ENCODE measurements at places on chromosomes 6 and 20.
A peak's percentile ranks its signal among the peaks of the same experiment; 100 is the strongest.

GRCh38 chr6:73177221-73177944 lies 47.9 kb downstream of the KHDC1L start:
- no peak for DNase-seq

DNA sequence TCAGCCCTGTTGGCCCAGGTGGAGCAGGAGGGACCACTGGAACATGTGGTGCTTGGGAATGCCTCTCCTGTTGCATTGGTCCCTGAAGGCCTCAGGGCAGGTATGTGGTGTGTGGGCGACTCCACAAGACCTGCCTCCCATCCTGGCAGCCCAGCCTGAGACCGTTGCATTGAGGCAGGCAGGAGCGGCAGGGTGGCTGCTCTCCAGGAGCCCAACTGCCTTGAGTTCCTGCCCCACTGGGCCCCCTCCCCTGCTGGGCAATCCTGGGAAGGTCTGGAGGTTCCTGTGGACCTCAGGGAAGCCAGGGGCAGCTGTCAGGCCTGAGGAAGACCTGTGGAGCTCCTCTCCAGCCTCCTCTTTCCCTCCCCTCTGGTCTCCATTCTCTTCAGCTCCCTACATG lies 19.8 kb downstream of the MAVS start:
- no peak for DNase-seq

DNA sequence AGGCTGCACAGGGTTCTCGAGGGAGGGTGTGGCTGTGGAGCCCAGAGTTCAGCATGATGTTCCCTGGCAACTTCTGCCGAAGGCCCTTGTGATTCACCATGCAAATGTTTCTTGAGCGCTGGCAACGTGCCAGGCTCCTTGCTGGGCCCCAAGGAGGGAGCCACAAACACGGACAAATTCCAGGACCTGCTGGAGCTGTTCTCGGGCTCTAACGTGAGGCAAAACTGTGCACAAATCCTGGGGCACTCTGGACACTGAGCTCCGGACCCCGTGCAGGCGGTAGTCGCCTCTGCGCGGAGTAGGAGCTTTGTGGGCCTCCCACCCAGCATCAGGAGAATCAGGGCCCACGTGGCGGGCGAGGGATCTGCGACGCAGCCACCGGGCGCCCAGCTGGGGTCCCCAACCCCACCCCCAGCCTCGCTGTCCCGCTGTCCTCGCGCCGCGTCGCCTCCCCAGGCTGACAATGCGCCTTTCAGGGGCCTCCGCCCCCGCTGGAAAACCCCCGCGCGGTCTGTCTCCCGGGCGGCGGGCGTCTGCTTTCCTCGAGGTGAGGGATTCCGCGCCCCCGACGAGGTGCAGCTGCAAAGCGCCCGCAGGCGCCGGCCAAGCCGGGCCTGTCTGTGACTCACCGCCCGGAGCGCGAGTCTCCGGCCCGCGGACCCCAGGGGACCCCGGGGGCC lies 31.7 kb upstream of the SCUBE3 start:
- DNase-seq = peak; percentile 50

DNA sequence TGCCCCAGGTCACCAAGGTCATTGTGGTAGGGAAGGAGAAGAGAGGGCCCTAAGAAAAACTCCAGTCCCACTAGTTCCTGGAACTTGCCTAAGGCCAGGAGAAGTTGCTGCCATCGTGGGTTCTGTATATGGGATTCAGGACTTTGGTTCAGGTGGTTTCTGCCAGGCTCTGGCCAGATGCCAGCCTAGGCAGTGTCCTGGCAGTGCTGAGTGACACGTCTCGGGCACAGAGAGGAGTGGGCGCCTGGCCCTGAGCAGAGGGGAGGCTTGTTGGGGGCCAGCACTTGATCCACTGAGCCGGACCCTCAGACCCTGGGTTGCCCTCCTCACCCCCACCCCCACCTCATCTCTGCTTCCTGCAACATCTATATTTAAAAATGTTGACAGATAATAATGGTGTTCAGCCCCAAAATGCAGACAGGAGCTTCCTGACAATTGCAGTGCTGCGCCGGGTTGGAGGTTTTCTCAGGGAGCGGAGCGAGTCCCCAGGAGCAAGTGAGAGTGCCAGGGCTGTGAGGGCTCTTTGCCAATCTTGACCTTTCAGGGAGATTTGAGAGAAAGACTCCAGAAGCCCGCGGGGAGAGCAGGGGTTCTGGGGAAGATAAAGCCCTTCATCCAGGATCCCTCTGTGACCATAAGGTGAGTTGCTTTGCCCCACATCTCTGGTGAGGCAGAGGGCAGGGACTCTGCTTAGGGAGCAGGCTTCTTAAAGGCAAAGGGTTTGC lies 71.9 kb downstream of the PHACTR3 start:
- no peak for DNase-seq

GRCh38 chr6:47161176-47161687 lies 119.1 kb upstream of the ADGRF1 start:
- DNase-seq = no peak

DNA sequence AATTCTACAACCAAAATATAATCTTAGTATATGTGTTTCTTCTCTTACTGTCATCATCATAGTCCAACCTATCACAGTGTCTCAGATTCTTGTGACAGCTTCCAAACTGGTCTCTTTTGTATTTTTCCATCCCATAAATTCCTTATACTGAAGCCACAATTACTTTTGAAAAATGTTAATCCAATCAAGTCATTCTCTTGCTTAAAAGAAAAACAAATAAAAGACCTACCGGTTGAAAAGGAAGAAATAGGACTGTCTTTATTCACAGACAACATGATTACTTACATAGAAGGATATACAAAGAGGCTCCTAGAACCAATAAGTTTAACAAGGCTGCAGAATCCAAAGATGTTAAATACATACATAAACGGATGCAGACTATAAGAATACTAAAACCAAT lies 339.9 kb downstream of the RNGTT start:
- DNase-seq = no peak

- DNase-seq = no peak
Measured at GRCh38 chr6:110520992-110521543, 44.7 kb upstream of the SLC22A16 start.

DNA sequence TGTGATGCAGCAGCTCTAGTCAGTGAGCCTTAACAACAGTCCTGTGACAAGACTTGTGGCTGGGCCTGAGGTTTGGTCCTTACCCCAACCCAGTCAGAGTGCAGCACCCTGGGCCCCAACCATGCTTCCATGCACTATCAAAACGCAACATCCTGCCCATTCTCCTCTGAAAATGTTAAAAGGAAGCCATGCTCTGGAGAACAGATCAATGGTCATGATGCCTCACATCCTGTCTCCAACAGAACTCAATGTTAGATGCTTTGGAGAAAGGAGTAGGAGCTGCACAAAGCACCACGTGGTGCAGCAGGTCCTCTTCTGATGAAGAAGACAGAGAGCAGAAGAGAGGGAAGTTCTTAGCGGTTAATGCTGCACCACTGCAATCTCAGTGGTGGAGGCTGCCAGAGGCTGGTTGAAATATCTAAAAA lies 41.9 kb downstream of the TRAM2 start:
- DNase-seq = no peak

DNA sequence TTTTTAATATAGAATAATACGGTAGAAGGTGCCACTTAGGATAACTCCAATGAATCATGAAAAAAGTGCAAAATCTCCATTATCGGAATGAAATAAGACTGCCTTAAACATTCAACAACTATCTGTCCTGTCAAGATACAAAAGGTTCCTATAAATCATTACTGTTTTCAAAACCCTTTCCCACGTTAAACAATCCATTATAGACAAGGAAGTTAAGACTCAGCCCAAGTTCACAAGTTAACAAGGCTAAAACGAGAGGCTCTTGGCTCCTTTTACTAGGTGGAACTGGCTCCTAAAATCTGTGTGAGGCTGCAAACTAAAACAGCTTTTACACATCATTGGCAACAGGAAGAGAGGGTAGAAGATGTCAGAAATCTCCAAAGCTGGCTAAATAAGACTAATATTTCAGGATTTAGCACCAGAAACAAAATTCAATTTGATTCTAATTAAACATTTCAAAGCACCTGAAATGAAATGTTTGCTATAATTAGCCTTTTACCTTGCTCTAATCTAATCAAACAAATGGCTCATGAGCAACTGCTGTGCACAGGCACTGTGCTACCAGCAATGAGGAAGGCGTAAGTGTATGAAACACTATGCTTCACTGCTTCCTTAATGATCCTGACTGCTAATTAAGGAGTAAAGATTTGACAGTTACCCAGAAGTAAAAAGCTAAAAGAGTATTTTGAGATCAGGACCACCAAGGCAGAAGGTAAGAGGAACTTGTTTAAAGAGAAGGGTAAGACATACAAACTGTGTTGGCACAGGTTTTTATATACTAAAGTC lies 109.7 kb downstream of the DST start:
- DNase-seq = no peak
